Left renal cortex interstitium (tissue), 4 donors: ENCODE measurements at places on chromosomes 11 and 22.

- no peak for DNase-seq
Measured at GRCh38 chr11:70928854-70929598, 323.4 kb downstream of the SHANK2 start.

DNA sequence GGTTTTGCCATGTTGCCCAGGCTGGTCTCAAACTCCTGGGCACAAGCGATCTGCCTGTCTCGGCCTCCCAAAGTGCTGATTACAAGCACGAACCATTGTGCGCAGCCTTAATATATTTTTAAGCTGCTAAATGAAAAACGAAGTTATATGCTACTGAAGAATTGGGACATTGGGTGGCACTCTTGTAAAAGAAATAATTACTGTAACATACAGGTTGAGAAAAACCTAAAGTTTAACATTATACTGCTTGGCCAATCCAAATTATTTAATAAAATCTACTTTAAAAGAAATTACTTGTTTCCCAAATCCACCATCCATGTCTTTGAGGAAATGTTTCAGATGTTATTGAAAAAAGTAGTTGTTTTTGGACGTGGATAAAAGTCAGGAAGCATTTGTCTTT, 37.9 kb upstream of the ARHGAP32 start:
- no peak for DNase-seq

DNA sequence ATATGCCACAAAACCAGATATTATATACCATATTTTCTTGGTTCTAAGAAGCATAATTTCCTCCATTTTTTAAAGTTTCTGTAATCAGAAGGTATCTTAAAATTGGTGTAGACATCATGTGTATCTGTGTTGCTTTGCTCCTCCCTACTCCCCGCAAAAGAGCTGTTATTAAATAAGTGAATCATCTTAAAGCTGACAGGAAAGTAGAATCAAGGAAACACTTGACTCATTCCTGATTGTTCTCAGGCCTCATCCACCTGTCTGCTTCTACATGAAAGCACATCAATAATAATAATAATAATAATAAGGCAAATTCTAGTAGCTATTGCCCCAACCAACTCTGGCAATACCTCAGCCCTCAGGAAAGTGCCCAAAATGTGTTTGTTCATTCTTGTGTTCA, 26.2 kb upstream of the GUCY1A2 start:
- no peak for DNase-seq

DNA sequence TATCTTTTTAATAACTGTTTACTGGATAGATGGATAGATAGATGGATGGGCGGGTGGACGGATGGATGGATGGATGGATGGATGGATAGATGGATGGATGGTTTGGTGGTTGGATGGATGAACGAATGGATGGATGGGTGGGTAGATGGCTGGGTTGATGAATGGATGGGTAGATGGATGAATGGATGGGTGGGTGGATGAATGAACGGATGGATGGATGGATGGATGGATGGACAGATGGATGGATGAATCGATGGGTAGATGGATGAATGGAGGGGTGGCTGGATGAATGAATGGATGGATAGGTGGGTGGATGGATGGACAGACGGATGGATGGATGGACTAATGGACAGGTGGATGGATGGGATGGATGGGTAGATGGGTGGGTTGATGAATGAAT, 13.8 kb upstream of the SLC22A12 start:
- no peak for DNase-seq

DNA sequence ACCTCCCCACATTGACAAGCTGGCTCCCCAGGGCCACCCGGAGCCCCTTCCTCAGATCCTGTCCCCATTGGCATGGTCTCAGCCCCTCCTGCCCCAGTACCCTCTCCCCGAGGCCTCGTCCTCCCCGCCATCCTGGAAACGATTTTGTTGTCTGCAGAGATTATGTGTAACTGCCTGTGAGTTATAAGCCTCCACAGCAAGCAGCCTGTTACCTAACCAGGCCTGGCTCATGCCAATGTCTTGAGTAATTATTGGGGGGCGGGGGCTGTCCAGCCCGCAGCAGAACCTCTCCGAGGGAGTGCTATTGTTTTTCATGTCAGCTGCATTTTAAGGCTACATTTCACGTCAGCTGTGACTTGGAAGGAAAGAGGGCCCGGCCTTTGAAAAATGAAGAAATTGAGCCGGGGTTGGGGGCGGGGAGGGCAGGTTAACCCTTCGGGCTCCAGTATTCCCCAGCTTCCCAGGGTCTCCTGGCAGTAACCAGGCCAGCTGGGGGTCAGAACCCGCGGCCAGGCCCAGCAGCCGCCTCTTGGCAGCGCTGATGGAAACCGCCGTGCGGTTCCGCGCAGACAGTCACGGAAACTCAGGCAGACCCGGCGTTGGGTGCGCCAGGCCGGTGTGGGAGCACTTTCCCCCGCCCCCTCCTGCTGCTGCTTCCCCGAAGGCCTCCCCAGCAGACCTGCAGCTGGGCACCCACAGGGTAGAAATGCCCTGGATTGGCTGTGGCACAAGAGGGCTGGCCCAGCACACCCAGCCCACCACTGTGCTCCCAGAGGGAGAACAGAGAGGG, 59.5 kb downstream of the CDKN1C start:
- DNase-seq: no peak

DNA sequence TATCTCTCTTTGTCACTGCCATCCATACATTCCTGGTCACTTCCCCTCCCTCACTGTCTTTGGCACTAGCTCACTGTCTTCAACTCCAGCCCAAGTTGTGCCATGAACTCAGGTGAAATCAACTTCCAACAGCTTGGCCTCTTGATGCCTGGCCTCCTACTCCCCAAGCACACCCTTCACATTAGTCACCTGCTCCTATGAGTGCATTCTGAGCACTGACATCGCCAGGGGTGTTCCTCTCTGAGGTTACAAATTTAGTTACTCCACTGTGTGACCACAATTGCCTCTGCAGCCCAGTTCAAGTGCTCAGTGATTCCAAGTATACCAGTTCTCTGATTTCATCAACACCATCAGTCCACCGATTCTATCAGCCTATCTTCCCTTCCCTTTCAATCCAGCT, 10.8 kb downstream of the DRD2 start:
- DNase-seq: no peak

GRCh38 chr11:92313784-92314183, 89.2 kb downstream of the FAT3 start:
- DNase-seq: no peak

DNA sequence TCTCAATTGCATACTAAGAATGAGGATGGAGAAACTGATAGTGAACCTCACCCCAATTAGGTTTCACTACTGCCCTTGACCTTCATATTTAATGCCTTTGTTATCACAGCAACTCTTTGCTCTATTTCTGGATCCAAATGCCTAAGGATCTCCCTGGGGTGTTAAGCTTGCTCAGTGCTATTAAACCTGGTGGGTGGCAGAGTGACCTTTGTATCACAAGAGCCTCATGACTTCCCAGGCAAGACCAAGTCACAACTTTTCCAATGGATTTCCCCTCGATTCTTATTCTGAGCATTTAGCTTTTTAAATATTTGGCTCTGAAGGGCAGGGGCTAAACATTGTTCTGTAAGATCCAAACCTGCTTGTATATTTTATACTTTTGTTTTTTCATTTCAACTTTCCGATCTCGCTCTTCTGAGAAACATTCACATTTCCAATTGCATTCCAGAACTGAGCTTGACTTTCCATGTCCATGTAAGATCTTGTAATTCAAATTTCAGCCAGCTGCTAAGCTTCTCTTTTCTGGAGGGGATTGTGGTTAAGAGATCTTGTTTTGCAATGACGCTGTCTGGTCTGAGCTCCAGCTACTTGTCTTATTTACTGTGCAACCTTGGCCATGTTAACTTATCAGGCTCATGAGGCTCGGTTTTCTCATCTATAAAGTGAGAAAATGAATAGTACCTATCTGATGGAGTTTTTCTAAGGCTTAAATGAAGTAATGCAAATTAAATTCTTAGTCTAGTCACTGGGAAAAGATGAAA, 6.4 kb upstream of the EHF start:
- no peak for DNase-seq

DNA sequence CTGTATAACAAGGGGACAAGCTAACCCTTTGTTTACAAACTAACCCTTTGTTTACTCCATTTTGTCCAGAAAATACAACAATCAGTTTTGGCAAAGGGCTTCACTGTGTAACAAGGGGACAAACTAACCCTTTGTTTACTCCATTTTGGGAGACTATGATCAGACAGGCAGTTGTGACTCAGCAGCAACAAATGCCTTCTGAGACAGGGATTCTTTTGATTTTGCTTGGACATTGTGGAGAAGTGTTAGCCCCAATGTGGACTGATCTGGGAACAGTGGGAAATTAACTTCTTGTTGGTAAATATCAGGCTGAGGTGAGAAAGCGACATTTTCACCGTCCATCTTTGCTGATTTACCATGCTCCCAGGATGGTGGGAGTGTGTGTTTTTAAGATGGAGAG, 983 bp downstream of the EHF start:
- DNase-seq: no peak
